Stimulated activated CD4-positive, alpha-beta T cell treated with anti-CD3 and anti-CD28 coated beads, TNF-alpha, amount 100 ng/mL, for 4 hours (primary cell): ENCODE measurements at places on chromosomes 12 and 14.

- DNase-seq = no peak
These were observed 4.6 kb downstream of the SNRPF start for GRCh38 chr12:95863337-95863736.

GRCh38 chr14:105882626-105883025, 356.2 kb downstream of the TMEM121 start:
- no peak for DNase-seq

- no peak for DNase-seq
These were observed 129.0 kb downstream of the WIF1 start for GRCh38 chr12:64992116-64992515.

GRCh38 chr12:19490908-19491307, 51.6 kb downstream of the AEBP2 start:
- DNase-seq = no peak

GRCh38 chr12:21552635-21553328, 26.7 kb downstream of the SPX start:
- DNase-seq = no peak

- no peak for DNase-seq
These were observed 15.7 kb downstream of the ANO6 start for GRCh38 chr12:45231515-45232145.

GRCh38 chr12:14171106-14171505, 189.7 kb upstream of the GRIN2B start:
- DNase-seq = no peak

DNA sequence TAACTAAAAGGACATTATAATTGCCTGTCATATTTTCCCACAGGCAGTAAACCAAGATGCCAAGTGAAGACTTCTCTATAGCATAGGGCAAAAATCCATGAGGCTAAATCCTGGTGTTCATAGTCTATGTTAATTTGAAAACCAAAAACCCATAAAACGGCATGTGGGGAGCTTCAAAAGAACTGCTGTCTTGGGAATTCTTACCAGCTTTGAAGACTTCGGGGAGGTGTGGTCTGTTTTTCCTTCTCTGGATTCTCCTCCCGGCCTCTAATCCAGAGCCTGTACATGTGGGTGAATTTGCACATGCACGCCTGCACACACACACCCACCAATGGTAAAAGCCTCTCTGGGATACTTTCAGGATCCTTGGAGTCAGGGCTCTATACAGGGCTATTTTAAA, 61.9 kb upstream of the IFNG-AS1 start:
- no peak for DNase-seq

GRCh38 chr12:3086729-3087323, 9.6 kb downstream of the TSPAN9 start:
- no peak for DNase-seq

GRCh38 chr14:51328772-51329353, 88.8 kb downstream of the TMX1 start:
- DNase-seq = no peak

GRCh38 chr14:69652942-69653684, 41.7 kb downstream of the SUSD6 start:
- no peak for DNase-seq

- DNase-seq = no peak
These were observed 96.6 kb downstream of the CDK17 start for GRCh38 chr12:96303653-96304052.

DNA sequence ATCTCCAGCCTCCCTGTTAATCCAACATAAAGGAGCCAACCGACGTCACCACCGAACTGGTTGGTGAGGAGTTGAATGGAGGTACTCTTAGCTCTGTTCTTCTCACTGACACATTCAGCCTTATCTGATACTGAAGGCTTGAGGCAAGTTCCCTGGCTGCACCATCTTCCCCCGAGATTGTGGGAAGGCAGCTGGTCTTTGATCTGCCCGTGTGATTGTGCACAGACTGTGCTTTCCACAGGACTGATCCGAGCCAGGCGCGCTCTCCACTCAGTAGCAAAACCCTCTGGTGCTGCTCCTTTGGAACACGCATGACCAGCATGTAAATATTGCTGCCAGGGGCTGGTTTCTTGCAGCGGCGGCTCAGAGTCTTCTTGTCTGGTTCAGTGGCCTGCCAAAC, 30.1 kb upstream of the DLK1 start:
- no peak for DNase-seq

DNA sequence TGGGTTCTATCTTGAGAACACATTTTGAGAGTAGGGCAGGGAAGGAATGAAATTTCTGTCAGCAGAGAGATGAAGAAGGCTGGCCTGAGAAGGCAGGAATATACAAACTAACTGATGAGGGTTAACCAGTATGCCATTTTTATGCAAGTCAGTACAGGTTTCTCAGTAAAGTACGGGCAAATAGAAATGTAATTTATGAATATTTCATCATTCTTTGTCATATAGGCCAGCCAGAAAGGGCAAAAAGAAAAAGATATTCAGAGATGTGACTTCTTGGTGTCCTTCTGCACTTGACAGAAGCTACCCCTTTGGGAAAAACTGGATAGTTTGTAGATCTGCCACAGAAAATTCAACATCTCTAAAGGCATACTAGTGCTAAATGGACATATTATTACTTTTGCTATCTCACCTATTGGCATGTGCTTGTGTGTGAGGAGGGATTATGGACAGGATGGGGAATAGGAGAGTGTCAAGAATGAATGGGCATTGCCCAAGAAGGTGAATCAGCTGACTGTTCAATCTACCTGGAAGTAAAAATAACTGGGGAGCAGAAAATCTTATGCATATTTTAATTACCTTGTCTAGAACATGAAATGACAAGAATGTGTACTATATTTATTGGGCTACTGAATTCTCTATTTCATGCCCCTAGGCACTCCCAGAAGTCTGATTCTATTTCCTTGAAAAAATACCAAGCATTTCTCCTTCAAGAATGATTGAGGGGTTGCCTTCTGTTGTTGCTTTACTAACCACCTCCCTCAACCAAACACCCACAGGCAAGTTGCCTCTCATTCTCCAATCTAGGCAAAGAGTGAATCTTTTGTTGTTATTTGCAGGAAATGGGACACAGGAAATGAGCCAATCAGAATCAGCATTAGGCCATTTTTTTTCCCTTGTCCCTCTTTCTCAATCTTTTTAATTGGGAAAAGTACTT, 175.1 kb upstream of the SLC38A2 start:
- DNase-seq = no peak

DNA sequence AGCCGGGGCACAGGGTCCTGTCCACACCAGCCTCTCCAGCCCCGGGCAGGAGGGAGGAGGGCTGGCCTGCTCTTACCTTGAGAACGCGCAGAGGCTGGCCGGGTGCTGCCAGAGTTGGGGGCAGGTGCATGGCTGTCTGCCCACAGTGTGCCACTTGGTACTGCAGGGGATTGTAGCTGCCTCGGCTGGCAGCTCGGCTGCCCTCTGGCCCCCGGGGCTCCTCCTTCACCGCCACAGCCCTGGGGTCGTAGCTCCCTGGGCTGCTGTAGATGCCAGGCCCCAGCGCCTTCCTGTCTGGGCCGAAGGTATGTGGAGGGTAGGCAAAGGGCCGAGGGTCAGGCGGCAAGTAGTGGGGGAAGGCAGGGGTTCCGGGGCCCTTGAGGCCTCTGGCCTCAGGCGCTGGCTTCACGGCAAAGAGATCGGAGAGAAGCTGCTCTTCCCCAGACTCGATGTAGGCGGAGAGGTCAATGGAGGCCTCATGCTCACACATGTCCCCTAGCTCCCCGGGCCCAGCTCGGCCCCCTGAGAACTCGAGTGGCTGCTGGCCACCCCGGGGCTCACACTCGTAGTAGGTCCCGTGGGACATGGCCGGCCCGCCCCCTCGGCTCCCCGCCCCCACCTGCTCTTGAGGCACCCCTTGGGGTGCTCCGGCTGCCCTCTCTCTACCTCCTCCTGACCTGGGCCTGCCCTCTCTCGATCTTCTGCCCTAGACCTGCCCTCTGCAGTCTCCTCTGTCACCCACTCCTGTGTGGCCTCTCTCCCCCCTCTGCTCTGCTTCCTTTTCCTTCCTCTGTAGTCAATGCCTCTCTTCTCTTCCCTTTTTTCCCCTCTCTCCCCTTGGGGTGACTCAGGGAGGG, at the start of gene CEBPE:
TSS of gene CEBPE (minus strand) at position 750 of the 857 bp plus-strand sequence. CDS start at position 586, 164 bp downstream.
- no peak for DNase-seq

- no peak for DNase-seq
These were observed 795 bp upstream of the ACOT2 start for GRCh38 chr14:73567951-73568885.

DNA sequence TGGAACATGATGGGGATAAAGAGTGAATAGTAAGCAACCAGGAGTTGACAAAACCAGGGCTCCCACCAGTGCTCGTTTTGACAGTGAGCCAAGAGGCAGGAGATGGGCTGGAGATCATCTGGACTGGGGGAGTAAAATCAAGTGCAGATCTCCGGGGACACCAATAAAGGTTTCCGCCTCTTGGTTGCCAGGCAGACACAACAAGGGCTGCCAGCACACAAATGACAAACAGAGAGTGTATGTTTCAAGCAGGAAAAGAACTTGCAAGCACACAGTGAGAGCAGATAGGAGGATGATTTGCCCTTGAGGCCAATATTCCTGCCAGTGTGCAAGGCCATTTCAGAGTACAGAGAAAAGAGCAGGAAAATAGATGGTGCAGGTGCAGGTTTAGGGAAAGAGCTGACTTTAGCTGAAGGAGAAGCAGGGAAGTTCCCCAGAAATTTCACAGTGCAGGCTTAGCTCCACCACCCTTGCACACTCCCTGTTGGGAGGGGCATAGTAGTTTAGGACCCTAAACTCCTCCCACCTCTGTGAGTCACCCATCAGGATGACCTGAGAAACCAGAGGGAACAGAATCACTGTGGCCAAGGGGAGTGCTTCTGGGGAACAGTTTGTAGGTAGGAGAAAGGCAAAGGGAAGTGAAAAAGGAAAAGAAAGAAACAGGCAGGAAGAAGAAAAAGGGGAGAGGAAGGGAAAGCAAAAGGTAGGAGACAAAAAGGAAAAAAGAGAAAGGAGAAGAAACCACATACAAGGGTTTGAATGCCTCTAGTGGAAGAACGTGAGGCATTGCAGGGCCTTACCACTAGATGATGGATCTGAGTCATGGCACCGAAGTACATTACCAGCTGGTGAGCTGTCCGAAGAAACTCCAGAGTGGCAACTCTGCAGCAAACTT, 404.4 kb downstream of the SLC6A15 start:
- DNase-seq = no peak

DNA sequence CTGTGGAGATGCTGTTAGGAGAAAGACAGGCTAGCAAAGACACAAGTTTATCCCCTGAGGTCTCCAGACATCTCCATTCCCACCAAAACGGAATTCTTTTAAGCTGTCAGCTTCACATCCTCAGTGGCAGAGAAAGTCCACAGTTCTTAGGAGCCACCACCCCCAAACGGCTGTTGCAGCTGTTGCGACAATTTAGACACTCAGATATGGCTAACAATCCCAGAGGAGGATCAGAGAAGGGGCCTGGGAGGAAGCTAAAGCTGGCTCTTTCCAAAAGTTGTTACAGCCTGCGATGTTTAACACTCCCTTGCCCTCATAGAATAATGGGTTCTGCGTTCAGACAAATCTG, 1.9 kb upstream of the ATP5MC2 start:
- DNase-seq = no peak

GRCh38 chr12:124716208-124717130, 147.2 kb downstream of the SCARB1 start:
- no peak for DNase-seq

DNA sequence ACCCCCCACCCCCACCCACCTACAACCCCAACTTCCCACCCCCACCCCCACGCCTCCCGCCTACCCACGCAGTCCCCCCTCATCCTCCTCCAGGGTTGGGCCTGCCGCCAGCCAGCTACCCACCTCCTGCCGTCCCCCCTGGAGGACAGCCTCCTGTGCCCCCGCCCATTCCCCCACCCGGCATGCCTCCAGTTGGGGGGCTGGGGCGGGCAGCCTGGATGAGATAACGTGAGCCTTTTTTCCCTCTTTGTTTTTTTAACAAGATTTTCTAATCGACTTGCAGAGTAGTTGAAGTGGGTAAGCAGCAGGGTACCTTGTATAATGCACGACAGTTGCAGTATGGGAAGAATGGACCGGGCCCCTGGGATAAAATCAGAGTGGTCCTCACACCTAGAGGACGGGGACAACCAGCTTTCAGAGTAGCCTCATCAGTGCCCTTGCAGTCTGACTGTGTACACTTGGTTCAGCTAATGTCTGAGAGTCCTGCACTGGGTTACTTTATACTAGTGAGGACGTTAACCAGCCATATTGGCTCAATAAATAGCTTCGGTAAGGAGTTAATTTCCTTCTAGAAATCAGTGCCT, 29.4 kb downstream of the CCNK start:
- no peak for DNase-seq

- DNase-seq = no peak
These were observed 103.7 kb upstream of the MDM1 start for GRCh38 chr12:68435816-68436215.

- no peak for DNase-seq
These were observed 21.2 kb downstream of the TDG start for GRCh38 chr12:103986829-103987228.

DNA sequence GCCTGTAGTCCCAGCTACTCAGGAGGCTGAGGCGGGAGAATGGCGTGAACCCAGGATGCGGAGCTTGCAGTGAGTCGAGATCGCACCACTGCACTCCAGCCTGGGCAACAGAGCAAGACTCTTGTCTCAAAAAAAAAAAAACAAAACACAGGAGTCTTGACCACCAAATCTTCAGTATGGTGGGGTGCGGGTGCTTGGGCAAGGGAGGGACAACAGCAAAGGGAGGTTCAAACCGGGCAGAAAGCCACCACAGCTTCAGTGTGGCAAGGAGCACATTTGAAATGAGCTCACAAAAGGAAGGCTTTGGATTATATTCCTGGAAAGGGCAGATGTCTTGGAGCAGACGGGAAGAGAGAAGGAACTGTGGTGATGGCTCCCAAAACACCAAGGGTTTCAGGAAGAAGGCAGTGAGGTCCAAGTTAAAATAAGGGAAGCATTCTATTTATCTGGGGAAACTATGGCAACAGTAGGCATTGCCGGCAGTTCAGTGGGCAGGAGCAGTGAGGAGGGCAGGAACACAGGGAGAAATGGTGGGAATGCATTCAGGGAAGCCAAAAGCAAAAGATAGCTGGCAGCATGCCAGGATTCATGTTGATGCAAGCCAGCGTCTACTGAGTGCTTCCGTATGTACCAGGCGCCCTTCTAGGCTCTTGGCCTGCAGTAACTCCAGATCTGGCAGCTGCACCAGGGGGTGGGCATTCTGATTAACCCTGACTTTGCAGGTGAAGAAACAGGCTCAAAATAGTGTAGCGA, 51.0 kb upstream of the SRSF5 start:
- DNase-seq = no peak

GRCh38 chr12:88399811-88400210, 180.5 kb downstream of the KITLG start:
- DNase-seq = no peak

DNA sequence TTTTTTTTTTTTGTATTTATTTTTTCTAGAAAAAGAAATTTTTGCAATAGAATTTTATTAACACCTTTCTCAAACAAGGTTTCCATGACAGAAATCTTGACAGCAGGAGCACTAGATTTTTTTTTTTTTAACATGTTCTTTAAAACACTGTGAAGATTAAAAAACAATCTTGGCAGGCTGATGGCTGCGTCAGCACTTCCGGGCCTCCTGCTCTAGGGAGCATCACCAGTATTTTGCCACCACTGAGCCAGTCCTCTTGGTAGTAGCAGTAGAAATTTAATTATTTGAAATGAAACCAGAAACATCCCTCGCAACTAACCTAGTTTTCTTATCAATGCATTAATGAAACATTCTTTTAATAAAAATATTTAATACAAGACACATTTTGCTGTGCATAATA, 99.6 kb downstream of the APAF1 start:
- DNase-seq = no peak

GRCh38 chr14:99732436-99733210, 48.5 kb downstream of the CYP46A1 start:
- DNase-seq = no peak

GRCh38 chr12:3078086-3078820, 1.1 kb downstream of the TSPAN9 start:
- no peak for DNase-seq
